ENCODE measurements at places on chromosomes 6 and 20.

- DNase-seq: no peak
Measured at GRCh38 chr20:57470666-57471495, 54.1 kb downstream of the CTCFL start.

DNA sequence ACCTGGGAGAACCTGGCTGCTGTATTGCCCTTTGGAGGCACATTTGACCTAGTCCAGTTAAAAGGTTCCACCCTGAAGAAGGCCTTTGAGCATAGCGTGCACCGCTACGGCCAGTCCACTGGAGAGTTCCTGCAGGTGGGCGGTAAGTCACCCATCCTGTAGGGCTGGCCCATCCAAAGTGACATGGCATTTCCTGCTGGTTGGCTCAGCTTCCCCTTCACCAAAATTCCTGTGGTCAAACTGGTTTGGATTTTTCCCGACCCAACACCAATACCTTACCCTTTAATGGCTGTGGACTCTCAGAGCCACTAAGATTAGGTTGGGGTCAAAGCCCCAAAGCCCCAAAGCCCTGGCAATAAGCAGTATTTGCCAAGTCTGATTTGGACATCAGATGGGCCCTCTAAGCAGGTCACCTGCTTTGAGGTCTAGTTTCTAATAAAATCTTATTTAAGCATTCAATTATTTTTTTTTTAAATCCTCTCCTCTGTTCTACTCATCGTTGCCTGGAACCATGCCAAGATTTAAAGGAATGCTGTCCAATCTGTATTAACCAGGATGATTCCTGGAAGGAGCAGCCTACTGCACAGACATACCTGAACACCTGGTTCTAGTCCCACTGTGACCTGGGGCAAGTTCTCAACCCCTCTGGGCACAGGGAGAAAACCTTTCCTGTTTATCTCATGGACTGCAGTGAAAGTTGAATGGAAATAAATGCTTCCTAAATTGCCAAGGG is 40.8 kb downstream of the NT5E start:
- DNase-seq: no peak

- DNase-seq: no peak
Measured at GRCh38 chr6:93327857-93328256, 91.5 kb downstream of the EPHA7 start.

GRCh38 chr6:48765352-48765961 is 654.5 kb upstream of the PTCHD4 start:
- no peak for DNase-seq

DNA sequence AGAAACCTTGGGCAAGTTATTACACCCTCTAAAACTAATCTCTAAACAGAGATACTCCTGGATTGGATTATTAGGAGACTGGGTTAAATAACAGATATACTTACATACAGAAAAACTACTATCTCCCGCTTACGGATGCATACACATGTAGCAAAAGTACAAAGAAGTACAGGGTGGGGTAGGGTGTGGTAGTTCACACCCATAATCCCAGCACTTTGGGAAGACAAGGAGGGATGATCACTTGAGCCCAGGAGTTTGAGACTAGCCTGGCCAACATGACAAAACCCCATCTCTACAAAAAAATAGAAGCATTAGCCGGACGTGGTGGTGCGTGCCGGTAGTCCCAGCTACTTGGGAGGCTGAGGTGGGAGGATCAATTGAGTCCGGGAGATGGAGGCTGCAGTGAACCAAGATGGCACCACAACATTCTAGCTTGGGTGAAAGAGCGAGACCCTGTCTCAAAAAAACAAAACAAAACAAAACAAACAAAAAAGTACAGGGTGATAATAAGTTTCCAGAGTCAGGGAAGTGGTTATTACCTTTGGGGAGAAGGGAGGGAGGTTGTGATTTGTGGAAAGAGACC is 8.1 kb downstream of the PIM1 start:
- no peak for DNase-seq

DNA sequence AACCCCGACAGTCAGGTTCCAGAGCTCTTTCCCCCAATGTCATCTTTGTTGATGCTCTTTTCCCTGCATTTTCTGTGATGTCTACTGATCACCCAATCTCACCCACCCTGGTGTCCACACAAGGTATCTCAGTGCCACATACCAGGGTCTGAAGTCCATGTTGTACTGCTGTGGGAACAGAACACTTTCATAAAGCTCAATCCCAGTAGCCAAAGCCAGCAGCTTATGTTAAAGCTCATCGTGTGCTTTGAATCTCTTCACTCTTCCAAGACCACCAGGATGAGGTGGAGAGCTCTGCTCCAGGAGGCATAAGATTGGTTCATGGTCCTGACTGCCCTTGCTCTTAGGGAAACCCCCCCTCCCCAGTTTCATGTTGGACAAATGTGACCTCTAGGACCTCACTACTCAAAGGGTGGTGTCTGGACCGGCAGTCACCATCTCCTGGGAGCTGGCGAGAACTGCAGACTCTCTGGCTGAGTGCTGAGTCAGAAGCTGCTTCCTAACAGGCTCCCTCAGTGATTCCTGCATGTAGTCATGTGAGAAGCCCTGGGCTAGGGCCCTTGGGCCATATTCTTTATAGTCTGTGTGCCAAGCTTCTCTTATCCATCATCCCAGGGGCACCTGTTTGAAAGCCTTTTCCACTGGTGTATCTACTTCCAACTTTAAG is 13.4 kb upstream of the CPNE5 start:
- DNase-seq: no peak

DNA sequence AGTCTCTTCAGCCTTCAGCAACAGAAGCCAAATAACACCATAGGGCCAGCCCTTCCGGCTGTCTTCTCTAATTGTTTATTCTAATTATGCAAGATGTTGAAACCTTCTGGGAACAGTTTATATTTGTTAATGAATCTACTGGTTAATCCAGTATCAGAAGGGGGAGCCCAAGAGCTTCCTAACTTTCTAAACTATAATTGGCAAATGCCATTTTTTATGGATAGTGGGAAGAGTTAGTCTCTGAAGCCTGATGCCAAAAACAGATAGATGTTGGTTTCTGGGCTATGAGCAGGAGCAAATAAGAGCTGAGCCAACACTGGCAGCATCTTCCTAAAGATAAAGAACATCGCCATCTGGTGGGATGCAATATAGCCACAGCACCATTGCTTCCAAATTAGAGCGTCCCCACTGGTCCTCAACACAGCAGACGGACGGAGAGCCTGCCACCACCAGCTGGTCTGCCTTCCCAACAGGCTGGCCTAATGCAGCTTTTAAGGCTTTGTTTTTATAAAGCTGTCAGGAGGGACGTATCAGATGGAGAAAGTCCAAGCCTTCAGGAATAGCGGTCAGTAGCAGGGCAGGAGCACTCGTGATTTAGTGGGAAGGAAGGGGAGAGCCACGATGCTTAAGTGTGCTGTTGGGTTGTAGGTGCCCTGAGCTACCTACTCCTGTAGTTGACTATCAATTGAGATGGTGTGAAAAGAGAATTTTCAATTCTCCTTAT is 118.8 kb downstream of the RALGAPA2 start:
- peak; percentile 85 for DNase-seq

DNA sequence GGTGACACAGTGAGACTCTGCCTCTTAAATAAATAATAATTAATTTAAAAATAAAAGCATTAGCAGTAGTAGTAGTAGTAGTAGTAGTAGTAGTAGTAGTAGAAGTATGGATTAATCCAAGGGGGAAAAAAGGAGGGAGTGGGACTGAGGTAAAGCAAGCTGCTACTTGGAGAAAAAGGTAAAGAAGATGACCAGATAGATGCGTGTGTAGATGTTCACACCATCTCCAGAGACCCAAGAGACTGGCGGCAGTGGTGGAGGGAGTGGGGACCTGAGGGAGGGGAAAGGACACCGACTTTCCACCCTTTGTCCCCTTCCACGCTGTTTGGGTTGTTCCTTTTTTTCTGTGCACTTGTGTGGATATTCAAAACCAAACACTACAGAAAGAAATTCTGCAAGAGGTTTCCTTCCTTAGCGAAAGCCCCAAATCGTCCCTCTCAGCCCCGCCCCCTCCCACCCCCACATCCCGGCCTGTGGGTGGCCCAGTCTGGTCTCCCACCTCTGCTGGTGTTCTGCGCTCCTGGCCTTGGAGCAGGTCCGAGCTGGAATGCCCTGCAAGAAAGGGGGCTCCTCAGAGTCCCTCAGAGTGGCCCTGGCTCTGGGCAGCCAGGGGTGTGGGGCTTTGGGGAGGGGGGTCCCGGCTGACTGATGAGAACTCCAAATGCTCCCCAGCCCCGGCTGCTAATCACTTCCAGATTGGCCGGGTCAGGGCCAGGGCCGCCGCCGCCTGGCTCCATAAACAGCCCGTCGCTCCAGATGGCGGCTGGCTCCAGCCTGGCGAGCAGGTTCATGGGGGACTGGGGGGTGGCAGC is 60.2 kb downstream of the UBE2V1 start:
- no peak for DNase-seq

- DNase-seq: no peak
Measured at GRCh38 chr6:36333171-36333895, 3.4 kb downstream of the BNIP5 start.

Measured in NCI-H2227 treated with DMSO at 0.1 percent for 48 hours (cell line).